ENCODE measurements at places on chromosomes 11 and 22.

DNA sequence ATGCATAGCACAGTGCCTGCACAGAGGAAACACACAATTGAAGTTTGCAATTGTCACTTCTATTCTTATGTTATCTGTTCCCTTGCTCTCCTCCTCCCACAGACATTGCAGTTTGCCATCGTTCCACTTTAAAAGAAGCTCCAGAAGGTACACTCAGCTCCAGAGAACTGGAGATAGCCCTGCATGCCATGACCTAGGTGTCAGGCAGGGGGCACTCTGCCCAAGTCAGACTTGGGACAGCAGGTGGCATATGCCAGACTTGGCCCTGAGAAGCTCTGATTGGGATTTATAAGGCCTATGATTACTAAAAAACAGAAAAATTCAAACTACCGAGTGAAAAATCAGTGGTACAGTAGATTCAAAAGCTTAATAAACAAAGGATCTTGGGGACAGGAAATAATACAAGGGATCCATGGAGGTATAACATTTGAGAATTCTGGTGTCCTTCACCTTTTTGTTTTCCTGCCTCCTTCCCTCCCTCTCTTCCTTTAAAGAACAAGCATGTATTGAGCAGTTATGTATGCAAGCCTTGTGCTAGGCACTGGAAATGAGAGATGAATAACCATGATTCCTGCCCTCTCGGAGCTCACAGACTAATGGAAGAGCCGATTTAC lies 40.0 kb downstream of the TENM4 start:
- DNase-seq: no peak

GRCh38 chr11:36364551-36365325 lies 68.7 kb downstream of the PRR5L start:
- no peak for DNase-seq

GRCh38 chr22:29183971-29184848 lies 21.5 kb upstream of the EMID1 start:
- DNase-seq: no peak

DNA sequence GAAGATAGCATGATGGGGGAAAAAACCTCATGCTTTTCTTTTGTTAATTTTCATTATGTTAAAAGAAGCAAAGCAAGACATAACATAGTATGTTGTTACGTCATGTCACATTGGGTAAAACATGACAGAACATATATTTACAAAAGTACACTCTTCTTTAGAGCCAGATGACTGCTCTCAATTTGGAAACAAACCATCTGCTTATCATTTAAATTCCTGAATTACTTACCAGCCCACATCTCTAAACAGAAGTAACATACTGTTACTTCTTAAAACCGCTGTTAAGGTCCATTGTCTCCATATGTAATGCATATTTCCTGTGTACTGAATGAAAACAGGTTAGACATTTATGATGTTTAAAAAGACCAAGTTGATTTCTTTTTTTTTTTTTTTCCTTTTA lies 100.0 kb downstream of the TMEM135 start:
- no peak for DNase-seq

GRCh38 chr22:44033694-44034093 lies 9.6 kb downstream of the PARVB start:
- no peak for DNase-seq

DNA sequence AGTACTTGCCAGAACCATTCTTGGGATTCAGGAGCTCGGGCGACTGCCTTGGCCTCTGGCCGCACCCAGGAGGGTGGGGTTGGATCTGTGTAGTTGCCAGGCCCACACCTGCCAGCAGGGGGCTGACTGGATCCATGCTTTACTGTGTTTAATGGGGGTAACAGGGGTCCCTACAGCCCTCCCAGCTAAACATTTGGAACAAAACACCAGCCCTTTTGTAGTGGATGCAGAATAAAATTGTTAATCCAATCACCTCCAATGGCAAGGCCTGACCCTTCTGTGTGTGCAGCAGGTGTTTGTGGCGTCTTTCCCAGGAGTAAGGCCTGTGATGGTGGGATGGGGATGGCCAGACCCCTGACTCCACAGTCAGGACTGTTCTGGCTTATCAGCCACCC lies 22.5 kb downstream of the SUN2 start:
- peak; percentile 31 for DNase-seq

GRCh38 chr11:64055077-64055476 lies 19.3 kb downstream of the FLRT1 start:
- no peak for DNase-seq

DNA sequence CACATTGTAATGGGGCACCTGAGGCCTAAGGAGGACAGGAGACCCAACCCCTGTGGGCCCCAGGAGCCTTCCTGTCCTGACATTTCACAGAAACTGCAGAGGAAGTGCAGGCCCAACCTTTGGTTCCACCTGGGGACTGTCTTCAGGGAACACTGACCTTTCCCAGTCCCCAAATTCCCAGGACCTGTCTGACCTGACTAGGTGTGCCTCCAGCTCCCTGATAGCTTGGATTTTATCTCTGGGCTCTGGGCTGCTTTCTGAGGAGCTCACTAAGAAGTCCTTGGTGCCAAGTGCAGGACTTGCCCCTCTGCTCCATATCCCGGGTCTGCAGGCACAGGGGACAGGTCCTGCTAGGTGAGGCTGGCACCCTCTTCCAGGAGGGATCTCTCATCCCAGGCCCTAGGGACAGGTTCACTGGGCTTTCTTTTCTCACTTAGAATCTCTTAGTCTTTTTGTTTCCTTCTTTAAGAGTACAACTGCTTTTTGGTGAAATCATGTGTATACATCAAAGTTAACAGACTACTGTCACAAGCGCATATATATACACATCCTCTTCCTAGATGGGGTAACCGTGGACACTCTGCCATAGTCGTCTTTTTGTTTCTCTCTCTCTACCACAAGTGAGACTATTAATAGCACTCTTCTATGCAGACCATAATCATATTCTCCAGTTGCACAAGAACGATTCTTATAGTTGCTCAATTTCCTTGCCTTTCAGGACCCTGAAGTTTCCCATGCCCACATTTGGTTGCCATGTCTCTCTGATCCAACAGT lies 72.0 kb upstream of the IGLL5 start:
- DNase-seq: peak; percentile 76

Data from HL-60 (cell line).